Naive B cell (primary cell): ENCODE measurements at places on chromosomes 2 and 18.

GRCh38 chr2:62547854-62548253 lies 41.9 kb upstream of the TMEM17 start:
- no peak for DNase-seq

DNA sequence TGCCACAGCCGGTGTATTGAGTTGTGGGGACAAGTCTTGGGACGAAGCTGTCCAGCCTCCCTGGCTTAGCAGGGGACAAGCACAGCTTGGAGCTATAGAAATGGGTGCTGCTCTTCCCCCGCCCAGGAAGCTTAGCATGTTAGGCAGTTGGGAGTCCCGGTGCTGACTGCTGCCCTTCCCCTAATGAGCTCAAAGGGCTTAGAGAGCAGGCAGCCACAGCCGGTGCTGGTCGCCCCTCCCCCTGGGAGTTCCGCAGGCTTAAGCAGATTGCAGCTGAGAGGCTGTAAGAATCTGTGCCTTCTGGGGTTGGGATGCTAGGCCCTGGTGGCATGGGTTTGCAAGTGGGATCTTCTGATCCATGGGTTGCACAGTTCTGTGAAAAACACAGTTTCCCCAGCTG lies 237.3 kb downstream of the DCDC2C start:
- DNase-seq, result no peak

DNA sequence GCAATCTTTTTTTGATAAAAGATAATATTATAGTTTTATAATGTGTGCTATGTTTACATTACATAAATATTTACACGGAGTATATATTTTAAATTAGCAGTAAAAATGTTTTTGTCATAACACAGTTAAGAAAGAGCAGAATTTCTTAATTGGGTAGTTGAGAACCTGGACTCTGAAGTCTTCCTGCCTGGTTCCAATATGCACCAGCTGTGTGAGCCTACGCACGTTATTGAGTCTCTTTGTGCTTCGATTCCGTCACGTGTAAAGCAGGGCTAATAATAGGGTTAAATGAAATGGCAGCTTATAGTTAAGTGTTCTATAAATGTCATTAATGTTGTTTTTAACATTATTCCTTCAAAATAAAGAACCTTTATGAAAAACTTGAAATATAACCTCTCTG lies 1.2 kb upstream of the CCDC88A start:
- DNase-seq, result no peak

DNA sequence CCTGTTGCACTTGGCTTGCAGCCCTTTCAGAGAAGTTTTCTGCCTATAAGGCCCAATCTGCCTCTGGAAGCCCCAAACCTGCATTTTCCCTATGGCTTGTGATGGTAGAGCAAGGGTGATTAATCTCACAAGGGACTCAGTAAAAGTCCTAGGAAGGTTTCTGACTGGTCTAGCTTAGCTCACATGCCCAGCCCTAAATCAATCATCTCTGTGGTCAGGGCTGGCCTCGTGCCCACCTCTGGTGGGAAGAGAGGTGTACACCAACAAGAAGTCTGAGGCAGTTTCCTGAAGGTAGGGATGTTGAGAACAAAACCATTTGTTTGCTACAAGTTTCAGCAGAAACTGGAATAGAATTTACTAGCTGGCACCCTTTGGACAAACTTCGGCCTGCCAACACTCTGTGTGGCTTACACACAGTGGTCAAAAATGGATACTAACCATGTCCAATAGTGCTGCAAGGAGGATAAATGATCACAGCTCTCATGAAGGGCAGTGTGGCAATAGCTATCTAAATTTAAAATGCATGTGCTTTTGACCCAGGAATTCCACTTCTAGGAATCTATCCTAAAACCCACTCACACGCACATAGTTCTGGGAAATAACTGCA lies 96.4 kb downstream of the EN1 start:
- no peak for DNase-seq

GRCh38 chr2:160209516-160209856 lies 9.4 kb upstream of the ITGB6 start:
- no peak for DNase-seq

DNA sequence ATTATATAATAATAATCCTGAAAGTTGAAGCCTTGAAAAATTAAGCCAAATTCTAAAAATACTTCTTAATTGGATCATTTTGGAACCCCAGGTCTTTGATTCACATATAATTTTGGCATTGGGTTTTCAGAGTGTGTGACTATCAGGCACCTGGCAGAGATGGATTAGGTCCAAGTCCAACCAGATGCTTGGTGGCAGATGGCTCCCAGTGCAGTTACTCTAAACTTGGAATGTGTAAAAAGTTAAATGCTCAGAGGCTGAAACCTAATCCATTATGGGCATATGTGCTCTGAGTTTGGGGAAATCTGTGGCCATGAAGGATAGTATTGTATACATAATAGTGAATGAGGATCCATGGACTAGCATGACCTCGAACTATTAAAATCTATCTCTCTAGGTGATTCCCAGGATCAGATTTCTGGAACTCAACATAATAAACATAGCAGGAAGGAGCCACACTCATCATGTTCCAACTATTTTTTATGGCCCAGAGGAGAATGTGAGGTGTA lies 333.0 kb downstream of the RPRM start:
- no peak for DNase-seq

GRCh38 chr2:108594982-108595464 lies 60.8 kb downstream of the LIMS1 start:
- no peak for DNase-seq

DNA sequence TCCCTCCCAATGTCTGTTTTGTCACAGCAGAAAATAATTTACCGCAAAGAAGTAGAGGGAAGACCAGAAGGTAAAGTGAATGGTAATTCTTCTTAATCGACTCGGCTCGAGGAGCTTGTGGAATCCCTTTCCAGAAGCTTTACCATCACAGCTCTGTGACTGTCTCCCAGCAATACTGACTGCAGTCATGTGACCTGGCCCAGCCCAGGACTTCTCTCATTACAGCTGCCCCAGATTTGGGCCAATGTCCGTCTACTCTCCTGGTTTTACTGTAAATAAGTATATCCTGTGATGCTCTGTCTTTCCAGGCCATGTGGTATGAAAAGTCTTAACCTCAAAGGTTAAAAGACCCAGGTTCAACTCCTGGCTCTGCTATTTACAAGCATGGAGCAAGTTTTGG lies 18.9 kb upstream of the ELOA2 start:
- DNase-seq, result no peak

GRCh38 chr2:96546797-96547196 lies 10.2 kb downstream of the ARID5A start:
- DNase-seq, result no peak

- DNase-seq, result no peak
These were observed 45.8 kb downstream of the E2F6 start for GRCh38 chr2:11420190-11420589.

- no peak for DNase-seq
These were observed 118.1 kb upstream of the FN1 start for GRCh38 chr2:215553946-215554345.
